ENCODE measurements at places on chromosomes 5 and 9.

- H3K27me3 ChIP-seq, result peaks cover 19% of the 10 kb centered on the region
- DNase-seq, result no peak
- no peaks in the 10 kb centered on the region for H3K4me1 ChIP-seq
- no peaks in the 10 kb centered on the region for H3K36me3 ChIP-seq
- H3K27ac ChIP-seq, result no peak overlapping the region
- H3K4me3 ChIP-seq, result no peak overlapping the region
Observed at GRCh38 chr5:133328800-133329199, 277.0 kb downstream of the HSPA4 start.

GRCh38 chr9:94139672-94140417, 55.6 kb downstream of the PTPDC1 start:
- DNase-seq, result no peak
- peaks cover 91% of the 10 kb centered on the region for H3K4me1 ChIP-seq
- H3K36me3 ChIP-seq, result no peaks in the 10 kb centered on the region
- H3K4me3 ChIP-seq, result peak overlapping the region; percentile 43

DNA sequence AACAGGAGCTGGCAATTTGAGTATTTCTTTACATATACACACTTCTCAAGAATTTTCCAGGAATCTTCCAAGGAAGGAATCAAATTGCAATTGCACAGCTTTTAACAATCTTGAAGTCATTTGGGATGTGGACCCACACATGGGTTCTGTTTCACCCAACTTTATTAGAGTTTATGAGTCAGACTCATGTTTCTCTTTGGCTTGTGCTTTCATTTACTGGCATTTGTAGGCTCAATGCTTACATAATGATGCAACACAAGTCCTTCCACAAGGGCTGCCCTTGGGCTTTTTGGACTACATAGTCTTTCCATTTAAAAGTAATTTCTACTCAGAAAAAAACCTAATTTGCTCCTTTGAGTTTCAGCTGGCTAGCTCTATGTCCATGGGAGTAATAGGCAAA, 4.6 kb upstream of the CDC37L1 start:
- no peaks in the 10 kb centered on the region for H3K27me3 ChIP-seq
- H3K4me1 ChIP-seq, result peaks cover 14% of the 10 kb centered on the region
- H3K36me3 ChIP-seq, result no peaks in the 10 kb centered on the region
- H3K4me3 ChIP-seq, result no peak overlapping the region

GRCh38 chr5:139474890-139475791, 4.3 kb downstream of the SMIM33 start:
- DNase-seq, result no peak
- H3K27me3 ChIP-seq, result no peaks in the 10 kb centered on the region
- no peak overlapping the region for H3K27ac ChIP-seq
- no peak overlapping the region for H3K4me3 ChIP-seq
- H3K36me3 ChIP-seq, result peaks cover 17% of the 10 kb centered on the region
